ENCODE measurements at places on chromosomes 3 and 15.
A peak's percentile ranks its signal among the peaks of the same experiment; 100 is the strongest.

DNA sequence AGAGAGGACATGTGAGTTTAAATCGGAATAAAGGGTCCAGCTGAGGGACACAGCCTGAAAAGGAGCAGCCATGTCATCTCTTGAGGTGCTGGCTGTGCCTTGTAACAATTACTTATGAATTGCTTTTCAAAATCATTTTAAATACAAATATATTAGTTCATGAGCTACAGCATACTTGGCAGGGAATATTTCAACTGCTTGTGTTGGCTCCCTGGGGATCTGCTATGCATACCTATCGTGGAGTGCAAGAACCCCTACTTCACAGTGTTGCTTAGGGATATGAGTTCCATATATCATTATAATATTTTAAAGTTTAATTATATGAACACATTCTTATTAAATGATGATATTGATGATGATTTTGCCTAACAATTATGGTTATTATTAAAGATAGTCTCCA lies 19.1 kb upstream of the P2RY14 start:
- no peak for DNase-seq

DNA sequence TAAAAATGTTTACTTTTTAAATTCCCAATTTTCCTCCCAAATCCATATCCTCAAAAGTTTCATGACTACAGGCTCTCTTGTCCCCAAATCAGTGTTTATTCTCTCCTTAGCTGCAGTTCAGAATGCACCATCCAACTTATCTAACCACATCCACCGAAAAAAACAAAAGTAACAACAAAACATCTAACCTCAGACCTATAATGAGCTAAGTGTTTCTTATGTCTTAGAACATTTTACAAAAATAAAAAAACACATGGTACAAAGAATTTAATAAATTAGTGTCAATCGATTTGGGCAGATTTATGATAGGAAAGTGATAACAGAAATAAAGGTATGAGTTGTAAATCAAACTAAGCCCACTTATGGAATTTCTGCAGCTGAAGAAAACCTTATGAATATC lies 13.6 kb downstream of the SATB1 start:
- DNase-seq = no peak

GRCh38 chr15:59345326-59345725 lies 27.3 kb downstream of the MYO1E start:
- DNase-seq = no peak

- no peak for DNase-seq
These were observed 166.7 kb downstream of the CTNNB1 start for GRCh38 chr3:41365973-41366372.

DNA sequence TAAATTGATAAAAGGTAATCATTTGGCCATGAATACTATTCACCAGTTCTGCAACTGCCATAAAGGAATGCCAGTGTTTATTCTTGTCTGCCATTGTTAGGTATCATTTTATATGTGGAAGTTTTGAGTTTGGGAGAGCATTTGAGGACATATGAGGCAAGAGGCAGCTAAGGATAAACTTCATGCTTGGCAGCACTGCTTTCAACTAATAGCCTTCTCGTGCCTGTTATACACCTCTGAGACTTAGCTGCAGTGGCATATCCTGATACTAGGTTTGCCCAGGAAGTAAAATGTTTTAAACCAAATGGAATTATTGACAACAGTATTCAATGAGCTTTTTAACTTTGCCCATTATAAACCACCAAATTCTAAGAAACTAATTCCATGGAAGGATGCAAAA lies 126.0 kb upstream of the DPH6 start:
- DNase-seq = no peak

GRCh38 chr3:82410366-82410765 lies 648.9 kb upstream of the GBE1 start:
- DNase-seq = no peak

DNA sequence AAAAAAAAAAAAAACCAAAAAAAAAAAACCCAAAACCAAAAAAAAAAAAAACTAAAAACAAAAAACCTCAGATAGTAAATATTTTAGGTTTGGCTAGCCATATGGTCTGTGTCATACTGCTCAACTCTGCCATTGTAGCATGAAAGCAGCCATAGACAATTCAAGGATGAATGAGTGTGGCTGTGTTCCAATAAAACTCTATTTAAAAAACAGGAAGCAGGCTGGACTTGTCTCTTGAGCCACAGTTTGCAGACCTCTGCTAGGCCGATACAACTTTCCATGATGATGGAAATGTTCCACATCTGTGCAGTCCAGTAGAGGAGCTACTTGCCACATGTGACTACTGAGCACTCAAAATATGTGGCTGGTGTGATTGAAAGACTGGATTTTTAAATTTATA lies 11.1 kb downstream of the EFCAB12 start:
- no peak for DNase-seq

DNA sequence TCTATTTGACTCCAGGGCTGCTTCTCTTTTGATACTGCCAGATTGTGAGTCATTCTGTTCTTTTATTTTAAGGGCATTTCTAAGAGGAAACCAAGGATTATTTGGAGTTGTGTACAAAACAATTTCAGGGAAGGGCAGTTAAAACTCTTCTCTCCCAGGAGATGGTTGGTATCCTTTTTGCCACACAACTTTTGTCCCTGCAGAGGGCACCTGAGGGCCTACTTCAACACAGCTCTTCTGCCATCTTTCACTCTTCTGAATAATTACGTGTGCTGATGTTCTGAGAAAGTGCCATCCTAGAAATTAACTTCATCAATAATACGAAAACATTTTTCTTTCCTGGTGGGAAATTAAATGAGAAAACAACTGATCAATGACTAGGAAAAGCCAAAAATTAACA lies 75.7 kb upstream of the GADL1 start:
- no peak for DNase-seq

GRCh38 chr3:50525987-50526386 lies 22.6 kb upstream of the CACNA2D2 start:
- peak; percentile 67 for DNase-seq

DNA sequence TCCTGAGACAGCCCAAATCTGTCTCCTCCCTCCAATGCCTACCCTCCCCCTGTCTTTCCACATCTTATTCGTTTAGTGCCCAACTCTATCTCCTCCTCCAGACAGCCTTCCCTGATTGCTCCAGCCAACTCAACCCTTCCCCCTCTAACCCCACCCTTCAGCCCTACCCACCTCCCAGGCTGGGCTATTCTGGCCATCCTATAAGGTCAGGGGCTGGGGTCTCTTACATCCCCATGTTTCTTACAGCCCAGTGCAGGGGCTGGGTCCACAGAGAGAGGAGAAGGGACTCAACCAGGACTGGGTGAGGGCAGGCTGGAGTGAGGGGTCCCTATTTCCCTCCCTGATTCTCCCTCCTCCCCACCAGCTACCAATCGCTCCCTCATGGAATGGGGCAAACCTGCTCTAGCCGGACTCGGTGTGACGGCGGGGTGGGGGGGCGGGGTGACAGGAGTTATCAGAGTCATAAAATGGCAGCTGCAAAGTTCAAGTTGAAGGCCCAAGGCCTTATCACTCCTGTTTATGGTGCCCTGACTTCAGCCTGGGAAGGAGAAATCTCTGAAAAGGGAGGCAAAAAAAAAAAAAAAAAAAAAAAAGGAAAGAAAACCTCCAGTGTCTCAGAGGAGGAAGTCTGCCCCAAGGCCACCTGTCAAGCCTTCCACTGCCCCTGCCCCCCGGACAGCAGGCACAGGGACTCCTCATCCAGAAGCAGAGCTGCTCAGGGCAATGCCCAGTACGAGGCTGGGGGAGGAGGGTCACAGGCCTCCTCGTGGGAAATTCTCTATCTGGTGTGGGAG lies 2.1 kb downstream of the VIPR1 start:
- no peak for DNase-seq

- peak; percentile 68 for DNase-seq
These were observed 762 bp downstream of the NCK1 start for GRCh38 chr3:136862617-136863322.

Data from HL-60 (cell line).